ENCODE measurements at places on chromosomes 2 and 18.
A peak's percentile ranks its signal among the peaks of the same experiment; 100 is the strongest.

DNA sequence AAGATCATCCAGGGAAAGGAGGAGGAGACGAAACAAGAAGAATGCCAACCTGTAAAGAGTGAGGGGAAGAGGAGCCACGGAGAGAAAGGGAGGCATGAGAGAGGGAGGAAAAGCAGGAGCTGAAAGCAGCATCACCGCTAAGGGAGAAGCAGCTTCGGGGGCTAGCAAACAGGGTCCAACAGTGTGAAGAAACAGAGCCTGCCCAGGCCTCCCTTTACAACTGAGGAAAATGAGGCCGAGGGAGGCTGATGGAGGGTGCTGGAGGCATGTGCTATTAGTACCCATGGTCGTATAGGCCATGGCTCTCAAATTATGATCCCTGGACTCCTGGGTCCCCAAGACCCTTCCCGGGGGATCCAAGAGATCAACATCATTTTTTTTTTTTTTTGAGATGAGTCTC lies 50.4 kb upstream of the ASPRV1 start:
- DNase-seq = no peak

GRCh38 chr2:97759727-97760407 lies 46.5 kb downstream of the ZAP70 start:
- no peak for DNase-seq

- DNase-seq = peak; percentile 91
Observed at GRCh38 chr2:104378853-104379374, 475.0 kb upstream of the POU3F3 start.

DNA sequence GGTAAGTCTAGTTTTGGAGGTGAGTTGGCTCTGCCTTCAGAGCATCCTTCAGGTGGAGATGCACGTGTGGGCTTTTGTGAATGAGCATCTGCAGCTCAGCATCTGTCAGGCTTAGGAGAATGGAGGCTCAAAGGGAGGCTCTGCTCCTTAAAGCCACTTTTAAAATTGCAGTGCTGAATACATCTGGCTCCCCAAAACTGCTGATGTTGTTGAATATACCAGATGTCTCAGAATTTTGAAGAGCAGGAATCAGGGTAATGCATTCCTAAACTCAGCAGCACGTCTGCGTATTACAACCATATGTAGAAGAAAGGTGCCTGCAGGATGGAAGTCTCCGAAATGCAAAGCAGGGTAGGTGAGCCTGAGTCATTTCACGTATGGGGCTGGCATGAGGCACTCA lies 106.5 kb upstream of the EFEMP1 start:
- no peak for DNase-seq

DNA sequence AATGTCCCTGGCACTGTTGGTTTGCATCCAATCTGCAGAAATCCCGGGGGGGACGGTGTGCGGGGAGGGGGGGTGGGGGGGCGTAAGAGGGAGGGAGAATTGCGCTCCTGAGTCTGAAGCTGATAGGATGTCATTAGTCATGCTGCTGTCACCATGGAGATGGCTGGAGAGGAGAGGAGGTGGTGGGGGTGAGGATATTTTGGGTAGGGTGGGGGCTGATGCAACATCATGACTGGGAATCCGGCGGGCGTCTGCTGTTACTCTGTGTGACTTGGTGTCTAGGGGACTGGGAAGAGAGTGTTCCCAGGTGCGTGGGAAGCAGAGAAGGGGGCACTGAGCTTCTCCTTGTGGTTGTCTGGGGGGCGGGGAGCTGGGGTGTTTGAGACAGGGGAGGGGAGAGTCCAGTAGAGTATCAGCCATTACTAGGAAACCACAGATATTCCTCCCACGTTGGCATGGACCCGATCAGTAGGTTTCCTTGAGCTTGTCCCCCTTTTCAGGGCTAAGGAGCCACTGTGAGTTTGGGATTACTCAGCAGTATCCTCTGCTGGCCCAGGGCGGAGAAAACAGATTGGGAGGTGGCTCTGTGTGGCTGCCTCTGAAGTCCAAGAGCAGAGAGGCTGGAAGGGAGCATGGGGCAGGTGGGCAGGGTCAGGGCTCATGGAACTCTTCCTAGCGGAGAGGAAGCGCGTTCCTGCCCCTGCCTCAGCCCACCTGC lies 18.9 kb downstream of the TET3 start:
- DNase-seq = peak; percentile 77

DNA sequence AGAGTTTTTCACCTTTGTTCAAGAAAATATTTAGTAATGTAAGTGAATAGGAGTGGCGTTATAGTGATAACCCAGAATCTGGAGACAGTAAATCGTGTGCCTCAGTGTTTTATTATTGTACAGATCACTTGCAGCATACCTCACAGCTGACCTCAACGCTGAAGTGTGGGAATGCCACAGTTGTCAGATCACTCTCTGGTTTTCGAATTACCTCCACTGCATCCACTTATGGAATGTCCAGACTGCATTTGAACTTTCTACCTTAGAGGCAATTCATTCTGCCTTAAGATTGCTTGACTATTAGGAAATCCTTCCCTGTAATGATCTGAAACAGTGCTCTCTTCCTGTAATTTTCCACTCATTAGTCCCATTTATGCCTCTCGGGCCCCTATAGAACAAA lies 164.5 kb upstream of the ALPP start:
- DNase-seq = no peak

GRCh38 chr2:152320814-152321213 lies 14.2 kb upstream of the FMNL2 start:
- no peak for DNase-seq

DNA sequence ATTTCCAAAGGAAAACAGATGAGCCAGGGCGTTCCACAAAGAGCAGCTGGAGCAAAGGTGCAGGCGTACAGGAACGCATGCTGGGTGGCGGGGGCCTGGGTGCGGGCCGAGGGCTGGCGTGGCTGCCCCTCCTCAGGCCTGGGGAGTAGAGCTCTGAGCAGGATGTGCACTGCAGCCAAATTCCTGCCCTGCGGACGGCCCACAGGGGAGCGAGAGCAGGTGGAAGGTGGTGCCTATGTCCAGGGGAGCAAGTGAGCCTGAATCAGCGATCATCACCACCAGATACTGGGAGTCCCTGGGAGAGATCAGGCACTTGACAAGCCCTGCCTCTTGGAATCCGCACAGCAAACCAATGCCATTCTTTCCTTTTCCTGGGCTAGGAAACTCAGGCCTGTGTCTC lies 106.3 kb downstream of the GBX2 start:
- DNase-seq = no peak

- DNase-seq = no peak
Observed at GRCh38 chr2:33730193-33730592, 131.1 kb upstream of the FAM98A start.

DNA sequence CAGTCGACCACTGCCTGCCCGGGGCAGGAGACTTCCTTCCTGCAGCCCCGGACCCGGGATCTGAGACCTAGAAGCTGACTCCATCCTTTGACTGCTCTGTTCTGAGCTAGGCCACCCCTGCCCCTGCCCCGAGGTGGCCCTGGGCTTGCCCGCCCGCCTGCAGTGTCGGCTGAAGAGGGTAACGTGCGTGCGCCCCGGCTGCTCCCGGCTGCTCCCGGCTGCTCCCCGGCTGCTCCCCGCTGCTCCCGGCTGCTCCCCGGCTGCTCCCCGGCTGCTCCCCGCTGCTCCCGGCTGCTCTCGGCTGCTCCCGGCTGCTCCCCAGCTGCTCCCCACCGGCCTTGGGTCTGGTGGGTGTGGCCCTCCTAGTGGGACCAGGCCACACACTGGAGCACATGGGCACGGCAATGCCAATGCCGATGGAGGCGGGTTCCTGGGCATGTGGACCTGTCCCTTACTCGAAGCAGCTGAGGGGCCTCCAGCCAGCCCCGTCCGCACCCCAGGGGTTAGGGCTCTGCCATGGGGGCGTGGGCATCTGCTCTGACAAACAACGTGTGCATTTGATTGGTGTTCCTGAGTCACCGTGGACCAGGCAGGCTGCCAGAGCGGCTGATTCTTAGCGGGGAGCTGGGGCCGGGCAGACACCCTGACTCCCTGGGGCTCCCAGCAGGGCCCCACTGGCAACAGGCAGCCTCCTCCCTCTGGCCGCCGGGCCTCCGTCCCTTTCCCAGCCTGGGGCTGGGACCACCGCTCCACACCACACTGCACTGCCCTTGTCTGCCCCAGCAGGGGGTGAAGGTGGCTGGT lies 2.0 kb upstream of the GAL3ST2 start:
- DNase-seq = no peak

DNA sequence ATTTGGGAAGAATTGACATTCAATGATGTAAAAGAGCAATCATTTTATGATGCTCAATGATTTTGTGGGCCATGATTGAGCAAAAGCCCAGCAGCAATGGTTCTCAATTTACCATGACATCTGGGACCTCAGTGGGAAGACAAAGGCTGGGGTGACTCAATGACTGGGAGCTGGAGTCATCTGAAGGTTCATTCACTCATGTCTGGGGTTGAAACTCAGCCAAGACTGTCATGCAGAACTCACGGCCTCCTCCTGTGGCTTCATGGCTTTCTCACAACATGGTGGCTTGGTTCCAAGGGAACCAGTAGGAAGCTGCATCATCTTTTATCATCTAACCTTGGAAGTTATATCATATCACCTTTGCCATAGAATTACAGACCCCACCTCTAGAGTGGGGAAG lies 45.1 kb upstream of the CD226 start:
- no peak for DNase-seq

DNA sequence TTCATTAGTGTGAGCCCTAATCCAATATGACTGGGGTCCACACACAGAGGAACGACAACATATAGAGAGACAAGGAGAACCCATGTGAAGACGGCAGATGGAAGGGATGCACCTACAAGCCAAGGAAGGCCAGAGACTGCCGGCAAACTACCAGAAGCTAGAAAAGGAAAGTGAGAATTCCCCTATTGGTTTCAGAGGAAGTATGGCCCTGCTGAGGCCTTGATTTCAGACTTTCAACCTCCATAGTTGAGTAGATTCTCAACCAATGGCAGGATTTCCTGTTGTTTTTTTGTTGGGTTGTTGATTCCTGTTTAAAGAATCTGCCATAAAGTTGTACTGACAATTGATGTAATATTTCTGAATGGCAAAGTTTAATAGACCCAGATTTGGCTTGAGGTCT lies 241.5 kb downstream of the SATB2 start:
- DNase-seq = no peak

GRCh38 chr2:108978709-108979111 lies 10.3 kb downstream of the EDAR start:
- no peak for DNase-seq

GRCh38 chr18:59272891-59273758 lies at the start of gene RAX:
RAX (minus strand) TSS chr18:59273454; CDS start chr18:59273206, 248 bp downstream.
- no peak for DNase-seq

DNA sequence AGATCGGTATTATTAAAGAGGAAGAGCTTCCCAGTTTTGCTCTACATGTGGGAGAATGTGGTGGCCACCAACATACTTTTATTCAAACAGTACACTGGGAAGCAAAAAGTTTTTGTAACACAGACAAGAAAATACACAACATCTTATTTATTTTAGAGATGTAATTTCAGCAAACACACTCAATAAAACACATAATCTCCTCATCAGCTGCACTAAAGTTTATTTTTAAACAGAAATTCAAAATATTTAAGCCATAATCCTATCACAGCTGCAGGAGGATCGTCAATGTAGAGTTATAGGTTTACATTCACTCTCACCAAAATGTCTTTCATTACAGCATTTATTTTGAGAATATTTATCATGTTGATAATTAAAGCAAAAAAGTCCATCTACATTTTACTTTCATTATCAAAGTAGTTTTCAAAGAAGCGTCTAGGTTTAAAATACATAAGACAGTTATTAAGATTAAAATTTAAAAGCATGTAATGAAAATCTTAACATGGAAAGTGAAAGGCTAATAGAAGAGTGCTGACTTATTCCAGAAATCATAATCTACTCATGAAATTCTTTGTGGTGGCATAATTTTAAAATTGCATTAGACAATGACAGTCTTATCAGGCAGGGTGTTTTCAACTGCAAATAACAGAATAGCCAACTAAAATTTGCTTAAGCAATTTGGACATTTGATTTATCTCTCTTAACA lies 61.0 kb downstream of the ANKRD44 start:
- no peak for DNase-seq

DNA sequence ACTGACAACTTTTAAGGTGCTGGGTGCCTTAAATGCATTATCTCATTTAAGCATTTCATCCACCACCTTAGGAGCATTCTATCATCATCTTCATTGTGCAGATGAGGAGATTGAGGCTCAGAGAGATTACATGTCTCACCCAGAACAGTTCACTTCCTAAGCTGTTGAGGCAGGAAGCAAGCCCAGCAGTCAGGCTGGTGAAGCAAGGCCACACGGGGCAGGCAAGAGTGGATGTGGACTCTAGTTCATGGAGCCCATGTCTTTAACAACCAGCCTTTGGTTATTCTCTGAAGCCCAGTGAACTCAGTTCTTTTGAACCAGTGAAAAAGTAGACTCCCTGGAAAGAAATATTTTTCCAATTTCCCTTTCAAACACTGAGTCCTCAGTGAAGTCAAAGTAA lies 294.8 kb upstream of the MGAT5 start:
- DNase-seq = no peak

DNA sequence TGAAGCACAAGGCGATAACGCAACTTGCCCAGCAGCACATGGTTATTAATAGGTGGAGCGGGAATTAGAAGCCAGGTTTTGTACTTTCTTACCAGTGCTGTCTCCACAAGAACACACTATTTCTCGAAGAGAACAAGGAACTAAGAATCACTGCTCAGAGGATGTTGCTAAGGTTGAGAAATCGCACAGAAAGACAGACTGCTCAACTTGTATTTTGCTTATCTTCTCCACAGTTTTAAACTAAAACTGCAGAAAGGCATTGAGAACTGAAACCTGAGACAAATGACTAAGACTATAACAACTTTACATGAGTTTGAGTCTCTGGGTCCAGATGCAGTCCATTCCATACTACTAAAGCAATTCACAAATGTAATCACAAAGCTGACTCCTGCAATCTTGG lies 6.2 kb downstream of the PRKD3 start:
- DNase-seq = peak; percentile 36

- no peak for DNase-seq
Observed at GRCh38 chr2:178331474-178332432, 119.2 kb downstream of the PRKRA start.

- no peak for DNase-seq
Observed at GRCh38 chr18:21369146-21369545, 127.1 kb downstream of the GREB1L start.

DNA sequence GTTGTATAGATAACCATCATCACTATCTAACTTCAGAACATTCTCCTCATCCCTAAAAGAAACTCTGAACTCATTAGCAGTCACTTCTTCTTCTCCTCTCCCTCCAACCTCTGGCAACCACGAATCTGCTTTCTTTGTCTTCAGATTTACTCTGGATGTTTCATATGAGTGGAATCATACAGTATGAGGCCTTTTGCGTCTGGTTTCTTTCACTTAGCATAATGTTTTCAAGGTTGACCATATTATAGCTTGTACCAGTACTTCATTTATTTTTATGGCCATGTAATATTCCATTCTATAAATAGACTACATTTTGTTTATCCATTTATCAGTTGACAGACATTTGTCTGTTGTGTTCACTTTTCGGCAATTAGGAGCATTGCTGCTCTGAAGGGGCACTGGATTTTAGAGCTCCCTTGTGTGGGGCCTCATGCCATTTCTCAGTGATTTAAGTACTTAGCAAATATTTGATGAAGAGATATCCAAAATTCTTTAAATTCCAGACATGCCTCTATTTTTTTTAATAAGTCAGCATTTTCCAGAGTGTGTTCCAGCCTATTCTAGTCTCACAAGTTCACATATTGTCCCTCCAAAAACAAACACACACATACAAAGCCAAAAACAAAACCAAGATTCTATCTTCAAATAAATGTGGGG lies 22.5 kb upstream of the MAP3K20 start:
- no peak for DNase-seq

GRCh38 chr2:136985044-136985443 lies 219.7 kb downstream of the THSD7B start:
- no peak for DNase-seq

GRCh38 chr2:67702284-67702683 lies 305.2 kb downstream of the ETAA1 start:
- DNase-seq = no peak
